ENCODE measurements at places on chromosomes 7 and 10.

- no peak for DNase-seq
Measured at GRCh38 chr7:100423315-100423714, 5.2 kb downstream of the ZCWPW1 start.

DNA sequence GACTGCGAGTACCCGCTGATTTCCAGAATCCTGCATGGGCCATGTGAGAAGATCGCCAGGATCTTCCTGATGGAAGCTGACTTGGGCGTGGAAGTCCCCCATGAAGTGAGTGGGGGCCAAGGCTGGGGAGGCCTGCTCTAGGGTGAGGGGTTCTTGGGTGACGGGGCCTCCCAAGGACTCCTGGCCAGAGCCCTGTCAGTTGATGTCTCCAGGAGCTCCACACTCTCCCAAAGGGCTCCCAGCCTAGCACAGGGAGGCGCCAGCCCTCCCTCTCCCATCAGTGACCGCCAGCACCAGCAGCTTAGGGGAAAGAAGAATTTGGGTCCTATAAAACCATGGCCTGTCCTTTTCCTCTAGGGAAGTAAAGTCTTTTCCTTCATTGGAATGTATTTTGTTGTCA lies 9.8 kb upstream of the ZNF22 start:
- no peak for DNase-seq

- peak; percentile 88 for DNase-seq
Measured at GRCh38 chr7:79876848-79877252, 257.8 kb upstream of the GNAI1 start.

GRCh38 chr10:33277135-33277536 lies 57.3 kb downstream of the NRP1 start:
- DNase-seq = no peak

GRCh38 chr10:88557658-88558057 lies 25.5 kb downstream of the RNLS start:
- DNase-seq = peak; percentile 72

DNA sequence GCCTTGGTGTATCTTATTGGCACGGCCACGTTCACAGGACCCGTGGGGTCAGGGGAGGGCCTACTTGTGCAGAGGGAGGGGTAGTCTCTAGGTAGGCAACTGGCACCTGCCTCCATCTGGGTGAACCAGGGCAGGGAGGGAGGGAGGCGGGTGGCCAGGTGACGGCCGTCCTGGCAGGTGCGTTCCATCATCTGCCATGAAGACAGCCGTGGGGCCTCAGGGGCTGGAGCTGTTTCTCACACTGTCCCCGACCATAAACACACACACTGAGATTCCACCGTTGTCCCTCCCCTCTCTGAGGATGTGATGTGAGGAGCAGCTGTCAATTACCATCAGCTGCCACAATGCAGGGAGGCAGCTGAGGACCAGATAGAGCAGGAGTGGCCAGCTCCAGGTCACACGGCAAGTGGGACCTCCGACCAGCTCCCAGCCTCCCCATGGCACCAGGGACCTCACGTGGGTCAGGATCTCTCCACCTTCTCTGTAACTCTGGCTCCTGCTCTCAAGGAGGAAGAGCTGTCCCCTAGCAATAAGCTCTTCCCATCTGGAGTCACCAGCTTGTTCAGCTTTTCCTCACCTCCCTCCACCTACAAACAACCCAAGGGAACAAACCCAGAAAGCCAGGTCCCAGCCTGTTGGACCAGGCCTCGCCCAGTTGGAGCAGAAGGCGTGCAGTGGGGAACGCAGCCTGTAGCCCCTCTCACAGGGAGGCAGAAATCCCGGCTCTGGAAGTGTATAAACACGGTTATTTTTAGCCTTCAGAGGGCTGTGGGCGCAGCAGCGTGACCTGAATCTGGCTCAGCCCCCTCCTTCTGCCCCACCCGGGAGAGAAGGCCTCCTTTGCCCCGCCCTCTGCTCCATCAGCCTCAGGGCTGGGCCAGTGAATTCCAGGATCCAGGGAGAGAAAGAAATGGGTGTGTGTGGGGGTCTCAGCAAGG lies 33.1 kb downstream of the ZMIZ1 start:
- DNase-seq = peak; percentile 64

DNA sequence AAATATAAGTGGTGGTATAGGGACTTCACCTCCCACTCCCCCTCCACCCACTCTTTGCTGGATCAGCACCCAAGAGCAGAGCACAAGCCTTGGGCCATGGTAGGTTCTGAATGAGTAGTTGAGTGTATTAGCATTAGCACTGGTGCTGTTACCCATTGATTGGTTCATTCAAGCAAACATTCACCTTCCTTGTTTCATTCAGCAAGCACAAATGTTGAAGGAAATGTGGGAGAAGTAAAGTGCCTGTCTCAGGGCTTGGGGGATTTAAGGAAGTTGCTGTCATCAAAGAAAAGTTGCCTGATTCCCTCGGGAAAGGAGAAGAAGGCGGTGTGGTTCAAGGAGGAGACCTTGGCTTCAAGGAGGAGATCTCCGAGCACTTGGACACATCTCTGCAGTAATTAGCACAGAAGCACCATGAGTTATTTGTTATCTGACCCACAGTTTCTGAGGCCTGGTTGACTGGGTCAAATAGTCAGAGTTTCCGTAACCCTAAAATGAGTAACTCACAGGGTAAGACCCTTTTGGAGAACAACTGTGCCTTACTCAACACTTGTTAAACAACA lies 17.3 kb downstream of the IL2RA start:
- no peak for DNase-seq

GRCh38 chr7:3008386-3008785 lies 35.3 kb downstream of the CARD11 start:
- DNase-seq = no peak

DNA sequence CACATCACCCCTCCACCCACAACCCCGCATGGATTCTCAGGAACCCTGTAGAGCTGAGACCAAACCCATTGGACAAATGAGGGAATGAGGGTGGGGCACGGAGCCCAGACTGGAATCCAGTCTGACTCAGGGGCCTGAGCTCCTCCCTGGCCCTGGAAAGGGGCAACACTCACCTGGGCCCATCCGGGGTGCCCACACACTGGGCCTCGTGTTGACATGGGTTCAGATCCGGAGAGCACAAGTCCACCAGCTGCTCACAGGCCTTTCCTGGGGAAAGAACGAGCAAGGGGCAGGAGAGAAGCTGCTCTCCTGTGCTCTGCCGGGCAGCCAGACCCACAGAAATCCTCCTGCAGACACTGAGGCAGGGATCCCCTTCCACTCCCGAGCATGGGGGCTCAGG lies 172.2 kb downstream of the SLIT1 start:
- DNase-seq = no peak

DNA sequence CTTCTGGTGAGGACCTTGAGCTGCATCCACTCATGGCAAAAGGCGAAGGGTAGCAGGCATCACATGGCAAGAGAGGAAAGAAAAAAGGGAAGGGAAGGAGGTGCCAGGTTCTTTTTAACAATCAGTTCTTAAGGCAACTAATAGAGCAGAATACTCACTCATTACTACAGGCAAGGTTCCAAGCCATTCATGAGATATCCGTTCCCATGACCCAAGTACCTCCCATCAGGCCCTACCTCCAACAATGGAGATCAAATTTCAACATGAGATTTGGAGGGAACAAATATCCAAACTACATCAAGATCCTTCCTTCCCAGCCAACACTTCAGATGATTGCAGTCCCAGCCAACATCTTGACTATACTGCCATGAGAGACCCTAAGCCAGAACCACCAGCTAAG lies 38.9 kb upstream of the YAE1 start:
- DNase-seq = no peak

DNA sequence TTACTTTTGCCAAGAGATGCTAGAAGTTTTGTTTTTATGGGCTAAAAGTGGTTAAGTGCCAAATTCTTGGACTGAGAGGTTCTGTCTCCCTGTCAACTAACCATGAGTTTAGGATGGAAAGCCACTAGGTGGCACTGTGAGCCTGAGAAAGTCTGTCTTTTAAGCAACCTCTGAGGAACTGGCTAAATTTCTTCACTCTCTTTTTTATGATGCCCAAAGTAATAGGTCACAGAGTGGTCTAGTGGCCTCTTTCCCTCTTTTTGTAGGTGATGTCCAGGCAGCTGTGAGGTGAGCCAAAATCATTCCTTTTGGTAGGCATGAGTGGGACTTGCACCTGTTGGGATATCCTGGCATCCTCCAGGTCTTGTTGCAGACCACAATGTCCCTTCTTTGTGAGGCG lies 56.8 kb downstream of the SND1 start:
- peak; percentile 65 for DNase-seq

GRCh38 chr7:3238525-3239210 lies 62.4 kb upstream of the SDK1 start:
- no peak for DNase-seq

- no peak for DNase-seq
Measured at GRCh38 chr10:91512458-91512857, 102.3 kb downstream of the HECTD2 start.

DNA sequence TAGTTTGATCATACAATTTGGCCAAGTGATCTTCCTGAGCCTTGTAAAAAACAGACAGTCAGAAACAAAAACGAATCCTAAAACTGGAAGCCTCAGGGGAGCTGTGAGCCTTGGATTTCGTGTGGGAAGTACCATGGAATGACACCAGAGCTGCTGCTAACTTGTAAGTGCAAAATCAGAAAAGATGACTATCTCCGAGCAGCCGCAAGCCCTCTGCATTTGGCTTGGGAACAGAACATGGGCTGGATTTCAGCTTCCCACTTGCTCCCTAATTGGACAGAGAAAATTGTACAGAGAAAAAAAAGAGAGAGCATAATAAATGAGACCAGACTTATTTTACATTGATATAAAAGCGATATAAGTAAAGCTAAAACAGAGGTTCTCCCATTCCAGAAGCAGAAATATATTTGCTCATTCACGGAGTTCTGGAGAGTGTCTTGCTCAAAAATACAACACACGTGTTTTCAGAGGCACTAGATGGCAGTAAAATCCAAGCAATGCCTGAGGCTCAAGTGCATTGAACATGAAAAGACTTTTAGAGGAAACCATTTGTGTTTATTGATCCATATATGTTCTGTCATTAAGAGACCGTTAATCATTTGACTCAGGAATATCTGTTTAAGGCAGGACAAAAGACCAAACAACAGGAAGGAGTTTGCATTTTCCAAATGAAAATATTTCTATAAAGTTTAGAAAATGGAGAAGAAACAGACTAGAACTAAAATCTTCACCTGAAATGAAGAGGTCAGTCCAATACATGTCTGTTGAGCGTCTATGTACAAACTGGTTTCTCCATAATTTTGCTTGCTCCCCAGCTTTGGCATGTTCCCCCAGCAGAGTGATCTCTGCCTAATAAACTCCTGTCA lies 78.3 kb upstream of the SLC26A5 start:
- peak; percentile 30 for DNase-seq

DNA sequence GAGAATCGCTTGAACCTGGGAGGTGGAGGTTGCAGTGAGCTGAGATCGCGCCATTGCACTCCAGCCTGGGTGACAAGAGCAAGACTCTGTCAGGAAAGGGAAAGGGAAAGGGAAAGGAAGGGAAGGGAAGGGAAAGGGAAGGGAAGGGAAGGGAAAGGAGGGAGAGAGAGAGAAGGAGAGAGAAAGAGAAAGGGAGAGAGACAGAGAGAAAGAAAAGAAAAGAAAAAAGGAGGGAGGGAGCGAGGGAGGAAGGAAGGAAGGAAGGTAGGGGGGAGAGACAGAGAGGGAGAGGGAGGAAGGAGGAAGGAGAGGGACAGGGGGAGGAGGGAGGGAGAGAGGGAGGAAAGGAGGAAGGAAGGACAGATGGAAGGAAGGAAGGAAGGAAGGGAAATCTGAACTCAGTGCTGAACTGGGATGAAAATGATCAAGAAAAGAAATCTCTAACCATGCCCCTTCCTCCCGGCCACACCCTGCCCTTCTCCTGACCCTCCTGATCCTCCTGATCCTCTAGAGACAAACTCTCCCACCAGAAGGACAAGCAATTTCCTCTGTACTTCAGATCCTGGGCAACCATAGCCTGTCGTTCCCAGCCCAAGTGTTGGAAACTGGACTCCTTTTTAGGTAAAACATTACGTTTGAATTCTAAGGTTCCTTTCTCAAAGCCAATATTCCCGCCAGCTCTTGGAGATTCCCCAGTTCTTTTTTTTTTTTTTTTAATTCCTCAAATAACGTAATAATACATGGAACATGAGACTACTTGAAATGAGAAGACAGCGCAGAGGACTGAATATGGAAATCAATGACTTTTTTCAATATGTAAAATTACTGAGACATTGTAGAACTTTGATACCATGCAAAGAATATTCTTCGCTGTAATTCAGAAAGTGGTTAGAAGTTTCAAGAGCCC lies 32.1 kb downstream of the NMT2 start:
- no peak for DNase-seq

- DNase-seq = no peak
Measured at GRCh38 chr10:3869036-3869435, 84.0 kb upstream of the KLF6 start.

DNA sequence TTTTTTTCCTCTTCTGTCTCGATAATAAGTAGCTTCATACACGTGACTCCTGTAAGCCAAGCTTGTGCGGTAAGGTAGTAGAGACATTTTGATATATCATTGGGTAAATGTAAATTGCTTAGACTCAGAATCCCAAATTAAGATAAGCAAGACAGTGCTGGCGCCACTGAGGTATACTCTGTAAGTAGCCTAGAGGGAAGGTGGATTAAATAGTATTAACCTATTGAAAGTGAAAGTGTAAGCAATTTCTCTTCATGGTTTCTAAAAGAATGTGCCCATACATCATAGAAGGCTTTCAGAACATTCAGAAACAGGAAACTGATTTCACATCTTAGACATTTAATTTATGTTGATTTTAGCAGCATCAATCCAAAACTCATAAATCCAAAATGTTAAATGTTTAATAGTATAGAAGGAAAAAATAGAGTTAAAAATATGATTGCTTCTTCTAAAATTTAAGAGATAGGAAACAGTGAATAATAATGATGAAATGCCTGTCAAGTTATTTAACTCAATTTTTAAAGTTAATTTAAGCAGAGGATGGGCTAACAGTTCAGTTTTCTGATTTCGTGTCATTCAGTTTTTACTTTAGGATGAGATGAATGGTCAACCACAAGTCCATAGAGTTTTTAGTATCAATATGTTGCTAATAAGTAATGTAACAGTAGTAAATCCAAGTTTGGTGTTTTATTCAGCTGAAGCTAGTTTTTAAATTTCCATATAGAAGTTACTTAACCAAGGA lies 36.8 kb downstream of the LRRC72 start:
- DNase-seq = no peak

GRCh38 chr7:132247995-132248618 lies 328.2 kb downstream of the PLXNA4 start:
- DNase-seq = no peak

DNA sequence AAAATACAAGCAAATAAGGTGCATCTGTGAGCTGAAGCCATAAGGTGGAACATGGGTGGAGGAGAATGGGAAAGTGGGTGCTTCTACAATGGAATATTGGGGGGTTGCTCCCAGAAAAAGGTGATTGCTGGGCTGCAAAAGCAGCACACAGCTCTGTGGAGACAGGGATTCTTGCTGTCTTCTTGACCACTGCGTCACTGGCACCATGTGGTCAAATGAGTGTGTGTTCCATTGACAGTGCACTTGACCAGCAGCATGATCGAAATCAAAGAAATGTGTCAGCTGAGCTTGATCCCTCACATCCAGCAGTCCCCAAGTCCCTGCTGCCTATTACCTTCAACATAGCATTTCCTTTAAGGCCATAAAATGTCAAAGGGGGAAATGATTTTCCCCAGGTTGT lies 56.2 kb downstream of the GPR26 start:
- DNase-seq = no peak

All from A172 (cell line).